Progenitor cell of endocrine pancreas (in vitro differentiated cells): ENCODE measurements at places on chromosomes 11 and 22.

- DNase-seq: peak; percentile 44
Measured at GRCh38 chr11:68342459-68343158, 30.2 kb downstream of the LRP5 start.

DNA sequence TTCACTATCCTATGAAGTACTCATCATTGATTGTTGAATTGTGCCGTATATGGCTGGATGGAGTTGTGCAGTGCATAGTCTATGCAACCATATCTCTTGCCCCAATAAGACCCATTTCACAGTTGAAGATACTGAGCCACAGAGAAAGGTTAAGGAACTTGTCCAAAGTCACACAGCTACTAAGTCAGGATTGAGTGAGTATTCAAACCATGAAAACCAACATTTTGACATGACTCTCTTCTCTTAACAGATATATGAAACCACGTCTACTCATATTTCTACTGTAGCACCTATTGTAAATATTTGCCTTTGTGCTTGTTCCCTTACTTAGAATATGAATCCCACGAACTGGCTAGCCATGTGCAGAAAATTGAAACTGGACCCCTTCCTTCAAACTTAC, 58.1 kb downstream of the MAML2 start:
- no peak for DNase-seq

GRCh38 chr11:8038393-8038792, 42.6 kb upstream of the TUB start:
- DNase-seq: no peak

- DNase-seq: no peak
Measured at GRCh38 chr22:22700631-22701030, 56.2 kb downstream of the GGTLC2 start.

DNA sequence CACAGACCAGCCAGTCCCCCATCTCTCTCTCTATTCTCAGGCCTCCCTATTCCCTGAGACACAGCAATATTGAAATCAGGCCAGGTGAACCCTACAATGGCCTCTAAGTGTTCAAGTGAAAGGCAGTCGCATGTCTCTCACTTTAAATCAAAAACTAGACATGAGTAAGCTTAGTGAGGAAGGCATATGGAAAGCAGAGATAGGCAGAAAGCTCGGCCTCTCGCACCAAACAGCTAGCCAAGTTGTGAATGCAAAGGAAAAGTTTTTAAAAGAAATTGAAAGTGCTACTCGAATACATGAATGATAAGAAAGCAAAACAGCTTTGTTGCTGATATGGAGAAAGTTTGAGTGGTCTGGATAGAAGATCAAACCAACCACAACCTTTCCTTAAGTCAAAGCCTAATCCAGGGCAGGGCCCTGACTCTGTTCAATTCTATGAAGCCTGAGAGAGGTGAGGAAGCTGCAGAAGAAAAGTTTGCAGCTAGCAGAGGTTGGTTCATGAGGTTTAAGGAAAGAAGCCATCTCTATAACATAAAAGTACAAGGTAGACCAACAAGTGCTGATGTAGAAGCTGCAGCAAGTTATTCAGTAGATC, 19.8 kb upstream of the MPZL2 start:
- DNase-seq: no peak
